Epithelial cell of esophagus (primary cell): ENCODE measurements at places on chromosomes 11 and 22.

GRCh38 chr22:49519117-49519737 lies 308.4 kb downstream of the BRD1 start:
- no peak for DNase-seq

DNA sequence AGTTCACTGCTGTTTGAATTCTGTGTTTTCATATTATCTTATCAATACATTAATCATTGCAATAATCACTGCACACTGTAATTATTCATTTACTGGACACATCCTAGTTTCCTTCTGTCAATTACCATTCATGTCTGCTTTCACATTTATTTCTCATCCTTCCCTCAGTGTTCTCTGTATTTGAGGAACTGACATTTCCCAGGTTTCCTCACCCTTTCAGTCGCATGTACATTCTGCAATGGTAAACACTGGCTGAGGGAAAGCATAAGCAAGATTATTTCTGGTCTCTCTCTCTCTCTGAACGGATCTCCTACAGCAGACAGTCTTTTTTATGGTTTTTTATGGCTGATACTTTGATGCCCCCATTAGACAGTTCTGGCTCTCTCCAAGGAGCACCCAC lies 4.2 kb upstream of the HBD start:
- no peak for DNase-seq

GRCh38 chr11:67519726-67520125 lies 3.5 kb downstream of the CABP2 start:
- no peak for DNase-seq

DNA sequence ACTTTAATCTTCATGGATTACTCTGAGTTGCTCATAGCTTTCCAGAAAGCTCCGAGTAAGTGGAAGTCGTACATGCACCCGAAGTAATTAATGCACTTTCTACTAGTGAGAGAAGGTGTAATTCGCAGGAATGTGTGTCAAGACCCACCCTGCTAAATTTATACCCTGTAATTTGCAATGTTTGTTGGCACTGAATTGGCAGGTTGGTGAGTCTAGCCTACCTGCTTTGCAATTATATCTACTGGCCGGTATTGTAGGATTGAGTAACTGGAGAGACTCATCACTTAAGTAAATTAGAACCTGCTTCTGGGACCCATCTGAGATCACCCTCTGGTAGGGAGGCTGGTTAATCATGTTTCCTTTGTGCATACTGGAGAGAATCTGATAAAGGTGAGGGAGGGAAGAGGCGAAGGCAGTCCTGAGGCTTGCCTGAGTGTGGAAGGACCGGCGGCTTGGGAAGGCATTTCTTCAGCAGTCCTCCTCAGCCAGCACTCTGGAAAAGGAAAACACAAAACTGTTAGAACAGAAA lies 63.3 kb downstream of the LDLRAD3 start:
- peak; percentile 91 for DNase-seq

- DNase-seq: no peak
Measured at GRCh38 chr11:1384199-1384970, 5.3 kb upstream of the BRSK2 start.

GRCh38 chr11:35427071-35427470 lies 7.7 kb upstream of the SLC1A2 start:
- no peak for DNase-seq

- no peak for DNase-seq
Measured at GRCh38 chr11:70604630-70605467, 206.5 kb downstream of the CTTN start.

- peak; percentile 49 for DNase-seq
Measured at GRCh38 chr11:47724041-47724729, 9.0 kb upstream of the AGBL2 start.

DNA sequence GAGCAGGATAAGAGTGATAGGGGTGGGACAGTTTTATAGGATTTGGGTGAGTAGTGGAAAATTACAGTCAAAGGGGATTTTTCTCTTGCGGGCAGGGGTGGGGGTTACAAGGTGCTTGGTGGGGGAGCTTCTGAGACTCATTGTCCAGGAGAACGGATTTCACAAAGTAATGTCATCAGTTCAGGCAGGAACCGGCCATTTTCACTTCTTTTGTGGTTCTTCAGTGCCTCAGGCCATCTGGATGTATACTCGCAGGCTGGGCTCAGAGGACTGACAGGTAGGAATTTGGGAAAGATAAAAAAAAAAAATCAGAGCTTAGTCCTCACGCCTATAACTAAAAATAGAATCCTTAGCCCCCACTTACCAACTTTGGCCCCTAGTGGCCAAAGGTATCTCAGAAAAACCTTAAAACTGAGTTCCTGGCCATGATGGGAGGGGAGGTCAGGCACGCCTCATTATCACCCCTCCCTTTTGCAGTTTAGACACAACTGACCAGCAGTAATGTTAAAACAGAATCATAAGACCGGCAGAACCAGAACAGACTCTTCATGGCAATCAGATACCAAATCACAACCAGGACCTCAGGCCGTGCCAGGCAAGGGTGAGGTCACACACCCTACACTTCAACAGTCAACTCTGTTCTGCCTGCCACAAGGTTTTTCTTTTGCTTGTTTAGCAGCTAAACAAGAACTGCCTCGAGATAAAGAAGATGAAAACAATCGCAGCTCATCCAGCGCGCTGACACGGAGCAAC lies 8.9 kb upstream of the APOBEC3G start:
- no peak for DNase-seq

GRCh38 chr11:123611698-123612097 lies 42.7 kb downstream of the SCN3B start:
- DNase-seq: no peak

DNA sequence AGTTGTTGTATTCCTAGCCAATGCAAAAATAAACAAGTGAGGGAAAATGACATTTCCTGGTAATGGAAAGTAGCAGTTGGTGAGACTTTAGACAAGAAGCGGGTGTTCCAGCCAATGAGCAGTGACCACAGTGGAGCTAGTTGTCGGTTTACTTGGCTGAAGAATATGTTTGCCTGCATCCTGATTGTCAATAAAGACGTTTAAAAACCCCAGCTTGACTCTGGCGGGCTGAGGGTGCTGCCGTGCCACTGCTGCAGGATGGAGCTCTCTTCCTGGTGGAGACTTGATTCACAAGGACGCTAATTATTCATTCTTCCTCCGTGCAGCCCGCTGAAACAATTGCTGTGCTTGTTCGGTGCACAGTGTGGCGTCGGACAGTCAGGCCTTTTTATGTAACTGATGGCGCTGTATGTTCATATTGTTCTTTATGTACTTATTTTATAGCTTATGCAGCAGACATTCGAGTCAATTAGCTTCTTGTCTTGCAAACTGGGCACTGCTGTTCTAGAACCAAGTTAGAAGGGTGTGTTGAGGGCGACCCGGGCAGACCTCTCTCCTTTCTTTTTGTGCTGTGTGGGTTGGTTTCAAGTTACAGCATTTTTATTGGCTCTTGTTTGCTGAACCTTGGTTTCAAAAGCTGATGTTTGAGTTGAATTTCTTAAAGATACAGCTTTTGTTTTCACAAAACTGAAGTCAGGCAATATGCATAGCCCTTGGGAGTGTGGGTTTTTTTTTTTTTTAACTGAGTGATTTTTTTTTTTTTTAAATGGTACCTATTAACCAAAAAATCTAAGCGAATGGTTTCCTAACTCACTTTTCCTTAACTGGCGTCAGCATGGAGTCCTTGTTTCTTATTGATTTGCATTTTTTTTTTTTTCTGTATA lies 153.9 kb downstream of the TEAD1 start:
- DNase-seq: peak; percentile 68

- DNase-seq: no peak
Measured at GRCh38 chr11:3958281-3958680, 102.8 kb downstream of the STIM1 start.

DNA sequence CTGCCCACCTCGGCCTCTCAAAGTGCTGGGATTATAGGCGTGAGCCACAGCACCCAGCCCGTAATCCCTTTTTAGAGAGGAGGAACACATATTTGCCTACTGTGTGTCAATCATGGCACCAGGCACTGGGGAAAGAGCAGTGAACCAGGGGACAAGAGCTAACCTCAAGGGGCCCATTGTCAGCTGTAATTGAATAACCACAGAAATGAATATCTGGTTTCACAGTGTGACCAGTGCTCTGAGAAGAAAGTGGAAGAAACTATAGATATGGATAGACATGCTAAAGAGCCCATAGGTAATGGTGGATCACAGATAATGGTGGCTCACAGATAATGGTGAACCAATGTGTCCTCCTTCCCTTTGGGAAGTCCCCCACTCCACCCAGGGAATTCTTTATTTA lies 8.6 kb upstream of the KCTD14 start:
- no peak for DNase-seq

DNA sequence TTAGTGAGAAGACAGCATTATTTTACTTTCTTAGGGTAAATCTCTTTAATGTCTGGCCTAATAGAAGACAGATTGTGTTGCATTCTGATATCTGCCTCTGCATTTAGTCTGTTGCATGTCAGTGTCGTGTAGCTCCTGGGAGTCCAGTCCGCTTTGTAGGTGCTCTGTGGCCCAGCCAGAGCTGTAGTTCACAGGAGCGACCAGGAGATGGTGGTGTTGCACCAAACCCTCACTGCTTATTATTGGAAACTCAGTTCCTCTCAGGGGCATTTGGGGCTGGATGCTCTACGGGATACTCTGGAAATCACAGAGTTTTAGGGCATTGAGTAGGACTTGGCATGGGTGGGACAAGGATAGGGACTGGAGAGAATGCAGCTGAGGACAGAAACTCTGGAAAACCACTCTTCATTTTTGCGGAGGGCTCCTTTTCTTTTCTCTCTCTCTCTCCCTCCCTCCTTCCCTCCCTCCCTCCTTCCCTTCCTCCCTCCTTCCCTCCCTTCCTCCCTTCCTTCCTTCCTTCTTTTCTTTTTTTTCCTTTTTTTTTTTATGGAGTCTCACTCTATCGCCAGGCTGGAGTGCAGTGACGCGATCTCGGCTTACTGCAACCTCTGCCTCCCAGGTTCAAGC lies 21.7 kb downstream of the MIAT start:
- DNase-seq: peak; percentile 76

DNA sequence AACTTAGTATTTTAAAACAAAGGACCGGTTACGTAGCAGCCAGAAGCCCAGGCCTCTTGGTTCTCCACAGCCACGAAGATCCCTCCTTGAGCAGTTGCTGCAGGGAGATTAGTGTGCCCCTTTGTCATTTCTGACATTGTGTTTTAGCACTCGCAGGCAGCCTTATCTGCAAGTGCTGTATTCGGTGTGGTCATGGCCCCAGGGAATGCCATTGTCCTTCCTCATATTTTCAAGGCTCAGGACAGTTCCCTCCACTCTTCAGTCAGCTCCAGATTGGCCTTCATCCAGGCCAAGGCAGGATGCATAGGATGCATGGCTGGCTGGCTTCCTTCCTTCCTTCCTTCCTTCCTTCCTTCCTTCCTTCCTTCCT lies 88.5 kb downstream of the ZBTB16 start:
- no peak for DNase-seq

GRCh38 chr22:35482311-35482710 lies 58.3 kb upstream of the RASD2 start:
- no peak for DNase-seq

GRCh38 chr22:27149921-27150543 lies 492.6 kb downstream of the MIAT start:
- DNase-seq: no peak

DNA sequence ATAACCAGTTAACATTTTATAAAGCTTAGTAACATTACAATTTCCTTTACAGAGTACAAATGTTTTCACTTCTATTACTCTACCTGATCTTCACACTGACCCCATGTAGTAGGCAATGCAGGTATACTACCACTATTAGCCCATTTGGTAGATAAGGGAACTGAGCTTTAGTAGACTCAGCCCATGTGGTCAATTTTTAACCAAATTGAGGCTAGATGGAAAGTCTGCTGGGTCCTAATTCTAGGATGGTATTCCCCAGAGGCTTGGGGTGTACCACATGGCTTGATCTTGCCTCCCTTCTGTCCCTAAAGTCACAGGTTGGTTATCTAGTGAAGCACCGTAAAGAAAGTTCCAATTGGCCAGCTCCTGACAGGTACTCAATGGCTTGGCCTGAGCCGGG lies 48.2 kb downstream of the NRXN2 start:
- no peak for DNase-seq

GRCh38 chr11:120229451-120230424 lies 10.2 kb upstream of the POU2F3 start:
- DNase-seq: peak; percentile 49

- no peak for DNase-seq
Measured at GRCh38 chr11:3367221-3367620, 11.7 kb downstream of the ZNF195 start.

- no peak for DNase-seq
Measured at GRCh38 chr11:128604723-128605122, 17.4 kb upstream of the ETS1 start.

- DNase-seq: peak; percentile 70
Measured at GRCh38 chr22:35582861-35583670, 34.1 kb downstream of the MB start.

- no peak for DNase-seq
Measured at GRCh38 chr22:45865561-45866125, 111.3 kb downstream of the WNT7B start.

DNA sequence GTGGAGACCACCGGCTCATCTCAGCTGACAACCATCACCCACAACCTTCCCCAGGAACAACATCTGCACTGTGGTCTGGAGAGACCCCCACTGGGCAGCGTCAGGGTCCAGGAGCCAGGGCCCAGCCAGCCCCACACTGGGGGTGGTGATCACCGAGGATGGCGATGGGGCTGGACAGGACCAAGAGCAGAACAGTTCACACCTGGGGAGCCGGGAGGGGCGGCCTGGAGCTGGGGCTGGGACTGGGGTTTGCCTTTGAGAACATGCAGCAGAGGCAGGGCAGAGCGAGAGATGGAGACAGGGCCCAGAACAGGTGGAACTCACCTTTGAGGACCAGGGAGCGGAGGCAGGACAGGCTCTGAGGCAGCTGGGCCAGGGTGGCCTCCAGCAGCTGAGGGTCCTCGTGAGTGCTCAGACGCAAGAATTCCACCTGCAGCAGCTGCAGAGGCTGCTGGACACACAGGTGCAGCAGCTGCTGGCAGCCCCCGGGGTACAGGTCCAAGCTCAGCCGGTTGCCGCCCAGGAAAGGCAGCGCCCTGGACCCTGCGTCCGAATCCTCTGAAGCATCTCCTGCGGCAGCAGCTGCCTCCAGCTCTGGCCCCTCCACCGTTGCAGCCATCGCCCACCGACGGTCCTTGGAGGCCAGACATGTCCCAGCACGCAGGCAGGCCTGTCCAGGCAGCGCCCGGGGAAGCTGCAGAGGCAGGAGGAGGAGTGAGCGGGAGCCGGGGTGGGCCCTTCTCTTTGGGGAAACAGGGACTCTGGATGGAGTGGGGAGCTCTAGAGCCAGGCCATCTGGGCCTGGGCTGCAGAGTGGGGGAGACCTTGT lies 1.0 kb downstream of the PIDD1 start:
- DNase-seq: peak; percentile 77

- peak; percentile 83 for DNase-seq
Measured at GRCh38 chr11:94673951-94674491, 94.1 kb upstream of the AMOTL1 start.
